ENCODE measurements at places on chromosomes 6 and 20. TPM values are rescaled to one million over a fixed set of nuclear protein-coding genes. Genes with fewer than 3 reads are reported as not detected.

Gene GLP1R
- not detected for polyA plus RNA-seq

Gene NOTCH4
- polyA plus RNA-seq = 19.9 TPM

Gene DZANK1
- 1.8 TPM for polyA plus RNA-seq

Gene CRISP3
- polyA plus RNA-seq = 0.28 TPM
